ENCODE measurements at places on chromosomes 1 and 21. TPM values are rescaled to one million over a fixed set of nuclear protein-coding genes. Genes with fewer than 3 reads are reported as not detected.

Gene MNDA
- 2.7 TPM for total RNA-seq

Gene ST3GAL3
- 29.9 TPM for total RNA-seq

Gene HNRNPU
- 167 TPM for total RNA-seq

Gene FNBP1L
- 28.0 TPM for total RNA-seq

Data from left ventricle myocardium inferior (tissue), 1 donor.